ENCODE measurements at places on chromosomes 12 and 14. TPM values are rescaled to one million over a fixed set of nuclear protein-coding genes. Genes with fewer than 3 reads are reported as not detected.

SLCO1C1 gene
- not detected for total RNA-seq

STX2 gene
- 16.7 TPM for total RNA-seq

RGS6 gene
- total RNA-seq = not detected

SMIM41 gene
- not detected for total RNA-seq

GRCh38 chr12:46831335-46832129 is 5.7 kb upstream of the SLC38A4 start:
- no peak for DNase-seq

- peak; percentile 97 for DNase-seq
Observed at GRCh38 chr12:107296681-107297089, 203.3 kb upstream of the CRY1 start.
